ENCODE measurements at places on chromosomes 1 and 21.

GRCh38 chr1:36855699-36856494 is 178.4 kb downstream of the GRIK3 start:
- DNase-seq = no peak

GRCh38 chr1:241518476-241519307 is 863 bp downstream of the FH start:
- DNase-seq = no peak

GRCh38 chr1:68644504-68644903 is 147.6 kb upstream of the DEPDC1 start:
- no peak for DNase-seq

GRCh38 chr1:18234790-18235242 is 127.2 kb downstream of the IGSF21 start:
- DNase-seq = no peak

Data from activated effector memory CD4-positive, alpha-beta T cell treated with Interleukin-2 at 50 U/mL for 16 hours (primary cell).